Astrocyte (in vitro differentiated cells and primary cell): ENCODE measurements at places on chromosomes 2 and 18. TPM values are rescaled to one million over a fixed set of nuclear protein-coding genes. Genes with fewer than 3 reads are reported as not detected.

DNA sequence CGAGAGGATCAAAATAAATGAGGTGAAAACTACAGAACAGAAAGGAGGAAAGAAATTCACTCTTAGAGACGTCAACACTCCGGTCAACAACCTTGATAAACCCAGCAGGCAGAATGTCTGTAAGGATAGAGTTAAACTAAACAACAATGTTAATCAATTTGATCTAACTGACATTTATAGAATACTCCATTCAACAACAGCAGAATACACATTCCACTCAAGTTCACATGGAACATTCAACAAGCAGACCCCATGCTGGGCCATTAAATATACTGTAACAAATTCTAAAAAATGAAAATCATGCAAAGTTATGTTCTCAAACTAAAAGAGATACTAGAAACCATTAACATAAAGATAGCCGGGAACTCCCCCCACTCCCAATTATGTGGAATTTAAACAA is 41.8 kb downstream of the FAM210A start:
- no peak for DNase-seq

- peak; percentile 26 for DNase-seq
These were observed 84.7 kb downstream of the ZNF407 start for GRCh38 chr18:74682141-74682990.

DNA sequence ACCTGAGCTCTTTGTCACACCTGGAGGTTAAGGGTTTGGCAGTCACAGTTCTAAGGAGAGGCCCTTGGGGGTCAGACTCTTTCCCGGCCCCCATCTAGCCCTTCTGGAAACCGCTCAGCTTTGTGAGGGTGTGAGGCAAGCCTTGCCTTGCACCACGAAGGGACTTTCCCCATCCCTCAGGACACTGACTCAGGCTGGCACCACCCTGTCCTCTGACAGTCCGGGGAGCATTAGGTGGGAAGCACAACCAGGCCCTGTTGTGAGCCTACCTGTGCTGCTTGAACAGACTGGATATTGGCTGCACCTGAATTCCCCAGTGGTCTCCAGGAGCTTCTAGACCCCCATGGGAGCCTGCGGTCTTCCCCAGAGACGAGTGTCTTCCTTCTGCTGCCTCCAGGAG is 47.0 kb upstream of the GBX2 start:
- no peak for DNase-seq

- peak; percentile 15 for DNase-seq
These were observed 130.2 kb downstream of the INHBB start for GRCh38 chr2:120476141-120476540.

DNA sequence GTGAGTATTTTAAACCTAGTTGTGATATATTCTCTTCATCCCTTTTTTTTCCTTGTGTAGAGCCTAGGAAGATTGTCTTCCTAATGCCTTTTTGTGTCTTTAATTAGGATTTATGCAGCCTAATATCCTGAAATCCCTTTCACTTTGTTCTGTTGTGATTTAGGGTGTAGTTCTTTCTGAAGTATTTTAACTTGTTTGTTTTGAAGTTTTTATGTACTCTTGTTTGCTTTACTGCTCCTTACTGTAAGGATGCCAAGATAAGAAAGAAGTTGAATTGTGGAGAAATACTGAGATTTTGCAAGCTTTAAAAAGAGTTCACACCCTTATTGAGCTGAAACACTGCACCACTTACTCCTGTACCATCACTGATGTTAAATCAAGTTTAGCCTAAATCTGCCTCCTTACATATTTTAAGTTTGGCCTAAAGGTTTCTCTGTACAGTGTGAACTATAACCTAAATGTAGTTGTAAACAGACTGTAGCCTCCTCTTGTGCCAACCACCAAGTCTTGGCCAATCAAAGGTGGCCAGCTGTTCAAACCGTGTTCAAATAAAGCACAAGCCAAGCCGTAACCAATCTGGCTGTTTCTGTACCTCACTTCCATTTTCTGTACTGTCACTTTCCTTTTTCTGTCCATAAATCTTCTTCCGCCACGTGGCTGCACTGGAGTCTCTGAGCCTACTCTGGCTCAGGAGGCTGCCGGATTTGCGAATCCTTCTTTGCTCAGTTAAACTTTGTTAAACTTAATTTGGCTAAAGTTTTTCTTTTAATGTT is 17.7 kb upstream of the ACOXL start:
- no peak for DNase-seq

- DNase-seq, result no peak
These were observed 245.6 kb downstream of the HDAC4 start for GRCh38 chr2:239154971-239155805.

GRCh38 chr2:189265696-189266320 is 86.2 kb upstream of the COL5A2 start:
- no peak for DNase-seq

DNA sequence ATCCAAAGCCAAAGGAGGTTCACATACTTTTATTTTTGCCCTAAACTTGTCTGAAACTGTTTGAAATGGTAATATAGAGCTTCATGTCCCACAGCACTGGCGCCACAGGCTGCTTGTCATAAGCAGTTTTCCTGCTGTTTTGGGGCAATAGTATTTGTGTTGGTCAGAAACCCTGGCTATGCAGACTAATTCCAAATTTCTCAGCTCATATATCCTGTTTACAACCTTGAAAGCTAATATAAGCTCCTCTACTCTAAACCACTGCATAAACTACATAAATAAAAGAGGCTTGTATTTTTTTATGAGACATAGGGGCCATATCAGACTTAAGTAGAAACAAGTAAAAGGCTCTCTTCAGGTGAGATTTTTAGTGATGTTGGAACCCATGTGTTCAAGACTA is 736.8 kb upstream of the ID2 start:
- DNase-seq, result no peak

DNA sequence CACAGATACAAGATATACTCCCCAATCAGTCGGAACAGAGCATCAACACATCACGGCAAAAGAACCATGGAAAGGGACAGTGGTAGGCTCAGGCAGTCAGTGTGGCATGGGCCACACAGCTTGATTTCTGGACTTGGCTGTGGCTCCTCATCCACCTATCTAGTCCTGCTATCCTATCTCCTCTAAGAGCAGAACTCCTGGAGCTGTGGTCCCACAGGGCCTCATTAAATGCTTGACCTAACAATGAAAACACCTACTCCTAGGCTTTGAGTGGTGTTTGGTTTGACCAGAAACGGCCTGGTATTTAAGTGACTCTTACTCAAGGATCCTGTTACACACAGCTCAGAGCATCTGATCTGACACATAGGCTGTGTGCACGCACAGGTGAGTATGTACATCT is 33.6 kb upstream of the SMAD2 start:
- DNase-seq, result no peak

DNA sequence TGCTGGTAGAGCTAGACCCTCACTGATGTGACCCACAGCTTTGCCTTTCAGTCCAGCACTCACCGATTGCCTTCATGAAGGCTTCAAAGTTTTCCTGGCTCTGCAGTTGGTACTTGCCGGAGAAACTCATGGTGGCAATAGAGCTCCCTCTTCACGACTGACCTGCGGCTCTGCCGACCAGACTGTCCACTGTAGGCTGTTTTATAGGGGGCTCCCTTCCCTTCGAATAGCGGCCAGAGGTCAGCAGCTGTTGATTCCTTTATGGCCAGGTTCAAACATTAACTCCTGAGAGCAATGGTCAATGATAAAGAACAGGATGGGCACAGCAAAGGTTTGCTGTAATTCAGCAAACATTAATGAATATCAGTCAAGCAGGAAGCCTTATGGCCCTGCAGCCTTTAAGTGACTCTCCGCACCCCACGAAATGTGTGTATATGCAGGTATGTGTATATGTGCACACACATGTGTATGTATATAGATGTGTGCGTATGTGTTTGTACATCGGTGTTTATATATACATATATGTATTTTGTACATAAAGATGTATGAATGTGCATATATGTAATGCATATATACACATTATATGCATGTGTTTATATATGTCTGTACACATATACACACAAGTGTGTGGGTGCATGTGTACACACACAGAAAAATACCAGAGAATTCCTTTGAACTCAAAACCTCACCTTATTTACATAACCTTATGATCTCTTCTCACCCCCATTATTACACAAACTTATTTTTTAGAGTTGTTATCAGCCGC is at the start of gene FABP1:
FABP1 (minus strand) TSS at position 175 of the 766 bp plus-strand sequence; CDS start at position 130, 45 bp downstream.
- no peak for DNase-seq

DNA sequence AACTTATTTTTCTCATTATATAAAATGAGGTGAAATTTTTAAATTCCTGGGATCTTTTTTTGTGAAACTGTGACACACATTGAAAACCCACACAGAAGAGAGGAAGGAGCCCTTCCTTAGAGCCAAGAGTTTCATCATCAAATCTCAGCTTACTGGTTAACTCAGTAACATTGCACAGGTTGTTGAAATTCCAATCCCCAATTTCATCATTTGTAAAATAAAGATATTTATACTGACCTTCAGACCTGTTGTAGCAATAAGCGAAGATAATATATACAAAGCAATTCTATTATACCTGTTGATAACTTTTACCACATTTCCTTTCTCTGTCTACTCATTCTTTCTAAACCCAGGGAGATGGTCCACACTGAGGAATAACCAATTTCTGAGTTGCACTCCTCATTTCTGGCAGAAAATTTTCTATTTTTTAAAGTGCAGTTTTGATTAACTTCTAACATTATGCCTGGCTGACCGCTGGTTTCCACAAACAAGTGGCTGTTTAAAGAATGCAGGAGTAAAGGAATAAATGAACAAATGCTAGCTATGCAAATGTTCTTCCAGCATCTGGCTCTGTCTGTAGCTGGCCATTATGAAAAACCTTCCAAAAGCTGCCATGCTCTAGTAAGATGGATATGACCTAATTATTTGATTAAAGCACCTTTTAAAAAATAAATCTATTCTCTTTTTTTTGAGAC is 105.7 kb upstream of the LINC00305 start:
- no peak for DNase-seq

DNA sequence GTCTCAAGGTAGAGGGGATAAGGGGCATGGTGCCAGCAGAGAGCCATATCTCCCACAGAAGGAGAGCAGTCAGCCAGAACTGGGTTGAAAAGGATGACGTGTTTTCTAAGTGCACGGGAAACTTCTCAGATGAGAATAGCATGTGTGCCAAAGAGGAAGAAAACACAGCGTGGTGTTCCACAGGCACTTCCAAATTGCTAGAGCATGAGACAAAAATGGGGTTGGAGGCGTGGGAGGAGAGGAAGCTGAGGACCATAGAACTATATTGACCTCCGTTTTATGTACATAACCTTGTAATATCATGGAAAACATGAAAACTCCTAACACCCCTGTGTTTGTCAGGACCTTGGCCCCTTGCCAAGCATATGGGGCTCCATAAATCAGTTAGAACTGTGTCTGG is 682.7 kb upstream of the RAB6C start:
- peak; percentile 1 for DNase-seq

DNA sequence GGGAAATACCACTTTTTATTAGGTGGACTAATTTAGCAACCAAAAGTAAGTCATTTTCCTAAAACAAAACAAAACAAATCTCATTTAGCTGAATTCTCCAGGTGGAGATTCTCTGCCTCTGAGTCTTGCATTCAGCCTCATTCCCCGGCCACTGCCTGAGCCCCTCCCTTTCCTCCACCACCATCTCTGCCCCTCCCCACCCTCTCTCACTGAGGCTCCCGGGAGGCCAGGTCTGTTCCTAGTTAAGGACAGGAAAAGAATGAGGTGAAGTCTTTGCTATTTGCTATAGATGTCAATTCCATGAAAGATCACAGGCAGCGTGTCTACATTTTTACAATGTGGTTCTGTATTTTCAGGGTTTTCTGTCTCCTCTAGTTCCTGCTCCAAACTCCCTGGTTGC is 83.0 kb upstream of the SOX11 start:
- DNase-seq, result no peak

- no peak for DNase-seq
These were observed 511.3 kb upstream of the RAB12 start for GRCh38 chr18:8097927-8098326.

- peak; percentile 33 for DNase-seq
These were observed 57.6 kb downstream of the SLC4A3 start for GRCh38 chr2:219684721-219685689.

DNA sequence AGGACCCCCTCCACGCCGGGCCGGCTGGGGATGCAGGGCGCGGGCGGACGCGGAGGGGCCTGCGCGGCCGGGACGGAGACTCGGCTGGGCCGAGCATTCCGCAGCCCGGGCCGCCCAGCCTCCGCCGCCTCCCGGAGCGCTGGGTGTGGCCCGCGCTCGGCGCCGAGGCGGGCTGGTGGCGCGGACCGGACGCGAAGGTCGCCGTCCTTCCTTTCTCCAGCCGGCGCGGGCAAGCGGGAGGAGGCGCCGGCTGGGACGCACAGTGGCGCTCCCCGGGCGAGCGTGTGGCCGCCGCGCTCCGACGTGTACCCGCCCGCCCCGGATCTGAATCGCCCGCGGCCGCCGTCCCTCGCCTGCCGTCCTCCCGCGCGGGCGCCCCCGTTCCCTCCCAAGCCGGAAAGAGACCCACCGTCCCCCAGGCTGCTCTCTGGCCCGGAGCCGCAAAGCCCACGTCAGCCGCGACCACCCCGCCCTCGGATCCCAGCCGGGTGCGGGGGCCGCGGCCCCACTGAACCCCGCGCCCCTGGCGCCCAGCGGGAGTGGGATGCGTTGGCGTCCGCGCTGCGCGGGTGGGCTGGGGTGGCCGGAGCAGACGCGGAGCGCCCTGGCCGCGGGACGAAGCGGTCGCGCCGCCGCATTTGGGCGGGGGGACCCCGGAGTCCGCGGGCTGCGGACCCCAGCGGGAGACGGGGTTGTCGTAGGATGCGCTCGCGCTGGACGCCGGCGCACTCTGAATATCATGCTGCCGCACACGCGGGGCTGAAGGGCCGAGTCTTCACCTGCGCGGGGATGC is 634 bp downstream of the SPATS2L start:
- DNase-seq, result no peak

- peak; percentile 84 for DNase-seq
These were observed 45.6 kb upstream of the ARHGAP15 start for GRCh38 chr2:143083636-143084035.

- no peak for DNase-seq
These were observed 98.9 kb upstream of the EPC2 start for GRCh38 chr2:148545390-148546256.

DNA sequence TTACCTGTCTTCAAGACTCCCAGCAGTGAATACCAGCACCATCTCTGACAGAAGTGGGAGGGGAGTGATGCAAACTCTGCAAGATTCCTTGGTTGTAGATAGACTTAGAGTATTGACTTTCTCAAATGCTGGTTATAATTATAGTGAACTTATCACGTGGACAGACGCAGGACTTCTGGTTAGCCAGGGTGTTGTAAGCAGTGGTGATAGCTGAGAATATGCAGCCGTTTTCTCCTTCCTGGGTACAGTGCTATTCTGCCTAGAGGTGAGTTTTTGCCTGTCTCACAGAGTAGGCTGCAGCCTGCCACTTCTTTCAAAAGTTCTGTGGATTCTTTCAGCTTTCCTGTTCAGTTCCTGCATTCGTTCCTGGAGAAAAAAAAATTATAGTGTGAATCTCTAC is 733 bp upstream of the CXCR2 start:
- DNase-seq, result no peak

Gene METTL5
- 52.3 and 55.7 TPM in 2 replicates for total RNA-seq

Gene POTEI
- total RNA-seq, result 0.32 and 0.50 TPM in 2 replicates

Gene FAM237A
- not detected in 2 replicates for total RNA-seq

Gene SLC1A4
- total RNA-seq, result 45.9 and 48.9 TPM in 2 replicates

Gene TLX2
- not detected in 2 replicates for total RNA-seq

Gene TRAK2
- 38.8 and 39.1 TPM in 2 replicates for total RNA-seq

Gene APLF
- total RNA-seq, result 2.5 and 2.9 TPM in 2 replicates

Gene EGR4
- not detected in 2 replicates for total RNA-seq

Gene SPIRE1
- 38.9 and 42.0 TPM in 2 replicates for total RNA-seq
